ENCODE measurements at places on chromosomes 7 and 10.

- DNase-seq = no peak
These were observed 202.5 kb upstream of the SHH start for GRCh38 chr7:156014808-156015207.

GRCh38 chr7:78864339-78864738, 589.1 kb downstream of the MAGI2 start:
- no peak for DNase-seq

DNA sequence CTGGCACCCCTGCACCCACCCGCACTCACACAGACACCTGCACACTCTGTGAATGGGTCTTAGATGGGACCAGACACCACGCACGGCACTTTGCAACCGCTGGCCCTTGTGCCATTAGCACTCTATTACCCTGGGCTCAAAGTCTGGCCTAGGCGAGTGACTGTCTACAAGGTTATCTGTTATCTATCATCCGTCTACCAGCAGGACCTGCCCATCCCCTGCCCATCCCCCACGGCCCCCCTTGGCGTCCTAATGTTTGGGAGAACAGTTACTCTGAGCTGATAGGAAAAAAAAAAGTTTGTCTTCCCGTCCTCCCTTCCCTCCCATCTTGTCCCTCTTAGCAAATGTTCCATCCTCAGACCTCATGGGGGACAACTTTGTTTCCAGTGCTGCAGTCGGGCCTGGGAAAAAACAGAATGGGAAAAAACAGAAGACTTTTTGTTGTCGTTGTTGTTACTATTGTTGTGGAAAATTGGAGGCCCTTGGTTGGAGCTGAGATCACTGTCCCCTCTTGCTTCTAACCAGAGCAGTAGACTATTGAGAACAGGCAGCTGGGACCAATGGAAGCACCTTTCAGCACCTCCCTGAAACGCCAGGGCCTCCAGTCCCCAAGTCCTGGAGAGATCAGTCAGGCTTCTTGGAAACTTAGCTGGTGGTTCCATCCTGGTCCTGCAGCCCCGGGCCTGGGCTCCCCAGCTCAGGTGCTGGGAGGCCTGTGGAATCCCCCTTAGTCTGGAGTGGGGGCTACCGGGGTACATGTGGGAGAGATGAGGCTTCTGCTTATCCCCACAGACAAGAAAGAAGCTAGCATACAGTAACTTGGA, 12.2 kb downstream of the UNCX start:
- no peak for DNase-seq

DNA sequence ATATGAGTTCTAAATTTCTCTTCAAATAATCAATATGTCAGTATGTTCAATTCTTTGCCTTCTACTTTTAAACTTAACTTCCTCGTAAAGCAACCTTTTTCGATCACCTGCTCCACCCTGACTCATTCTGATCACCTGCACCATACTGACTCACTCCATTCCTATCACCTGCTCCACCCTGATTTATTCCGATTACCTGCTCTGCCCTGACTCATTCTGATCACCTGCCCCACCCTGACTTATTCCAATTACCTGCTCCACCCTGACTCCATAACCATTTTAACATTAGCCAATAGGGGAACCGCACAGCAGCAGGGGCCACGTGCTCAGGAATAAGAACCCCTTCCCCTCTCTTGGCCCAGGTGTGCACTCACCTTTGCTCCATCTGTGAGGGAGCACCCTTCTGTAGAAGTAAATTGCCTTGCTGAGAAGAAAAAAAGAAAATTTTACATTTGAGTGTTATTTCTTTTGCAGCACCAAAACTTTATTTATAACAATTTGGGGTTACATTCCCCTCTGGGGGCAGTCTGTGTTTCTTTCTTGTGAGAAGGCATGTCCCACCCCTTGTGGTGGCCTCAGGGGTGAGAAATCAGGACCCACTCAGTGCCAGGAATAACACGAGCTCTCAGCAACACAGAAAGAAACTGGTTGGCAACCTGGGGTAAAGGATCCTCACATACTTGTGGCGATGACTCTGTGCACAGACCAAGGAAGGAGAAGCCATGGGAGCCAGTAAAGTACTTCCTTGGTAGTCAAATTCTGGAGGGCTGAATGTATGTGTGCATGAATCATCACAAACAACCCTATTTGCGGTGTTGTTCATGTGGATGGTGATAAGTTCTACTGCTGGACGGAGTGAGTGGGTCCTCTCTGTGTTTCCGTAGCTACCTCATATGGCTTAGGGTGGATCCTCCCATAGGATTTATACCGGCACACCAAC, 29.4 kb upstream of the PPP1R9A start:
- no peak for DNase-seq

DNA sequence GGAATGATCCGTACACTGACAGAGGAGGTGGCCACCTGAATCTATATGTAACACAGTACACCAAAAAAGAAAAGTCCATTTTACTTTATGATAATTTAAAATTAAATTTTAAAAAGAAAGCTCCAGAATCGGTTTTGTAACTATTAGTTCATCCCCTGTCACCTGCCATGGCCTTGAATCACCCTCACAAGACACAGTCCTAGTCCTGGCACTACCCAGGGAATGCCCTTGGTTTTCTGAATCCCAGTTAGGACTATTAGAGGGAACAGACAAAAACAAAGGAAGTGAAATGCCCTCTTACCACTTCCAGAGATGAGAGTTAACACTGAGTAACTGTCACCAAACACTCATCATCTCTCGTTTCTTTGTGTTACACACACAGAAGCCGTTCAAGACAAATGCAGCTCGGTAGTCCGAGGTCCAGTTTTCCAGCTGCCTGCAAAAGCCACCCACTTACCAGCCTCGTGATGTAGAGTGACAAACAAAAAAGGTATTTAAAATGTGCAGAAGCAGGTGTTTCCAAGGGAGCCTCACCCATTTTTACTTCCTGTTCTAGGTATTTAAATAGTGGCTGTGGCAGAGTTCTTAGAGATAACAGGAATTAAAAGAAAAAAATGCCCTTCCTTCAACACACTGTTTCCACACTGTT, 6.1 kb downstream of the PTPRN2 start:
- DNase-seq = no peak

GRCh38 chr7:135862586-135863340, 114.2 kb upstream of the FAM180A start:
- DNase-seq = no peak

- no peak for DNase-seq
These were observed 796 bp downstream of the FBXL15 start for GRCh38 chr10:102421507-102421756.

- no peak for DNase-seq
These were observed 122.3 kb downstream of the TRIL start for GRCh38 chr7:28835800-28836199.

DNA sequence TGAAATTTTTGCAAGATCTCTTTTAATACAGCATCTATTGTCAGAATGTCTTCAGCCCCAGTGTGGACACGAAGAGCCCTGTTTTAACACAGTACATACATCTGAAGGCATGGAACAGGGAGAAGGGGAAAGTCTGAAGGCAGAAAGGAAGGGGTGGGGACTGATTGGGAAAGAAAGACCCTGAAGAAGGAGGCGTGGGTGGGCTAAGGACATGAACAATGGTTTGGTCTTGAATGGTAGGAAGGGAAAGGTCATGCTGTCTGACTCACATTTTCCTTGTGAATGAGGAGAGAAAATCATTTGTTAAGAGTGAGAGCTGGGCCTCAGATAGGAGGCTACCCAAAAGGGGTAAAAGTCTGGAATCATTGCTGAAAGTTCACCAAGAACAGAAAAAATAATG, 297.1 kb downstream of the GALNT17 start:
- DNase-seq = no peak

DNA sequence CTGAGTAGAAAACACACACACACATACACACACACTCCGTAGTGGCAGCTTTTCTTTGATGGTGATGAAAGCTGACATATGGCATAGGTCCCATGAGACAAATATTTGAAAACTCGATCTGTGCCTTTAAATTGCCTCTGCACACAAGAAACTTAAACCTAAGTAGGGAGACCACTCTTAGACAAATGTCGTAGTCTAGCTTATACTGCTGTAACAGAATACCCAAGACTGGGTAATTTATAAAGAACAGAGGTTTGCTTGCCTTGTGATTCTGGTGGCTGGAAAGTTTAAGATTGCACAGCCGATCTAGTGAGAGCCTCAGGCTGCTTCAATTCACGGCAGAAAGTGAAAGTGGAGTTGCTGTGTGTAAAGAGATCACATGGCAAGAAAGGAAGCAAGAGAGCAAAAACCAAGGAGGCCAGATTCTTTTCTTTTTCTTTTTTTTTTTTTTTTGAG, 489.4 kb upstream of the SORCS1 start:
- no peak for DNase-seq

- no peak for DNase-seq
These were observed 90.1 kb downstream of the NPSR1 start for GRCh38 chr7:34747867-34748727.

DNA sequence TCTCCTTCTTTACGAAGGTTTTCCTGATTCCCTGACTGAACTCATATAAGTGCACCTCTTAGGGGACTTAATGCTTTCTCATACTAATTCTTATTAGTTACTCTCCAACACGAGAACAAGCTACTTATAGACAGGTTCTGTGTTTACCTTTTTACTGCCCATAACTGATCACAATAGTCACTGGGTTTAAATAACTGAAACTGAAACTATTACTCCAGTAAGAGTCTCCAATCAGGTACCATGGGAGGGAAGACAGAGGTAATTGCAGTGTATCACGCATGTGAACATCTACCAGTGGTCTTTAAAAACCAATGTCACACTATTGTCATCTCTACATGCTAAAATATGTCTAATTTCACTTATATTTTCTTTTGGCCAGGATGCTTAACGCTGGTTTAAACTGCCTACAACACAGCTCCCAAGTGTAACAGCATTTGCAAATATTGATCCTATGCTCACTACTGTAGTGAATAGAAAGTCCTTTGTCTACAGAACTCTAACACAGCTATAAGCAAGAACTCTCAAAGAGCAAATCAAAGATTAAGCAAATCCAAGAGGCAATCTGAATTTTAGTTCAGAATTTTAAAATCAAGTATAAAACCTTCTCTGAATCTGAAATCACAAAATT, 3.6 kb downstream of the GDI2 start:
- no peak for DNase-seq

- DNase-seq = no peak
These were observed 110.4 kb downstream of the PON1 start for GRCh38 chr7:95213809-95214492.

- no peak for DNase-seq
These were observed 681.8 kb downstream of the TYW1 start for GRCh38 chr7:67678419-67678818.

GRCh38 chr7:111869280-111869679, 307.0 kb upstream of the IMMP2L start:
- DNase-seq = no peak

GRCh38 chr7:21172800-21173199, 255.1 kb upstream of the SP4 start:
- DNase-seq = no peak

GRCh38 chr10:82543631-82544030, 668.6 kb downstream of the NRG3 start:
- DNase-seq = no peak

GRCh38 chr10:60629332-60629731, 148.9 kb upstream of the CDK1 start:
- DNase-seq = no peak

GRCh38 chr10:49700997-49701396, 21.5 kb downstream of the C10orf53 start:
- no peak for DNase-seq

GRCh38 chr10:60208676-60209269, 180.9 kb downstream of the ANK3 start:
- DNase-seq = no peak

Data from activated CD4-positive, alpha-beta T cell treated with anti-CD3 and anti-CD28 coated beads, Interleukin-2, amount 50 U/mL, for 4 hours (primary cell).